Stimulated activated CD4-positive, alpha-beta T cell treated with anti-CD3 and anti-CD28 coated beads, Interleukin-12 subunit alpha, Interleukin-12 subunit beta, amount 100 ng/mL, for 24 hours (primary cell): ENCODE measurements at places on chromosomes 3 and 15.

DNA sequence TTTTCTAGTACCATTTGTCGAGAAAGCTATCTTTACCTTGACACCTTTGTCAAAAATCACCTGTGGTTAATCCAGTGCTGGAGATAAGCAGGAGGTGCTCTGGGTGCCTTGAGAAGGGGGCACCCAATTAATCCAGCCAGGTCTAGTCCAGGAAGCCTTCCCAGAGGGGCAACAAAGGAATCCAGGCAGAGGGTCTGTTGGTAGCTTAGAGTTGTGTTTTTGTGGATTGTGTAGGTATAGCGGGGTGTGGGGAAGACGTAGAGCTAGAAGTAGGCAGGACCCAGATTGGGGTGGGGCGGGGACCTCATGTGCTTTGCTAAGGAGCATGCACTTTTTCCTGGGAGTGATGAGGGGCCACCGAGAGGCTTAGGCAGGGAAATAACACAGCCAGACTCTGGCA, 6.0 kb upstream of the PIGZ start:
- no peak for DNase-seq

- DNase-seq: no peak
Measured at GRCh38 chr3:50749822-50750221, 75.1 kb downstream of the DOCK3 start.

- DNase-seq: no peak
Measured at GRCh38 chr15:76327191-76328105, 9.1 kb upstream of the ISL2 start.

DNA sequence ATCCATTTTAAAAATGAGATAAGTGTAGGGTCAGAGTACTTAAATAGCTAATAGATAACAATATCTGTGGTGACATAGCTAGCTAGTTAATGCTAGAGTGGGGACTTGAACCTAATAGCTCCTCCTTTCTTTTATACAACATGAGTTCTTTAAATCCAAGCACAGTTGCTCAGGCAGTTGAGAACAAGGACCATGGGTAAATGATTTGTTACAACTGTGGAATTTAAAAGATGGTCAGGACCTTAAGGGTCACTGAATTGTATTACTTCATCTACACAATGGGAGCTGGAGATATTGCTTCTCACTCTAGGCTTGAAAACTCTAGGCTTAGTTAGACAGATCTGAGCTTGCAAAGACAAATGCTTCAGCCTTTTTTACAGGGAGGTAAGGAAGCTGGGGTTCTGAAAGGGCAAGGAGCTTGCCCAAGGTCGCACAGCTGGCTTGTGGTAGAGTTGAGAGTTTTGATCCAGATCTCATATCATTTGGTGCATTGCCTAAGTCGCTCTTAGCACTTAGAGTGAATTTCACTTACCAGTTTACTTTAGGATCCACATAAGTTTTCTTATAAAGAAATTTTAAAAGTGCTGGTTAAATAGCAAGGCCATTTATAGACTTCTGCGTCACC, 90.2 kb downstream of the EDEM1 start:
- DNase-seq: no peak

DNA sequence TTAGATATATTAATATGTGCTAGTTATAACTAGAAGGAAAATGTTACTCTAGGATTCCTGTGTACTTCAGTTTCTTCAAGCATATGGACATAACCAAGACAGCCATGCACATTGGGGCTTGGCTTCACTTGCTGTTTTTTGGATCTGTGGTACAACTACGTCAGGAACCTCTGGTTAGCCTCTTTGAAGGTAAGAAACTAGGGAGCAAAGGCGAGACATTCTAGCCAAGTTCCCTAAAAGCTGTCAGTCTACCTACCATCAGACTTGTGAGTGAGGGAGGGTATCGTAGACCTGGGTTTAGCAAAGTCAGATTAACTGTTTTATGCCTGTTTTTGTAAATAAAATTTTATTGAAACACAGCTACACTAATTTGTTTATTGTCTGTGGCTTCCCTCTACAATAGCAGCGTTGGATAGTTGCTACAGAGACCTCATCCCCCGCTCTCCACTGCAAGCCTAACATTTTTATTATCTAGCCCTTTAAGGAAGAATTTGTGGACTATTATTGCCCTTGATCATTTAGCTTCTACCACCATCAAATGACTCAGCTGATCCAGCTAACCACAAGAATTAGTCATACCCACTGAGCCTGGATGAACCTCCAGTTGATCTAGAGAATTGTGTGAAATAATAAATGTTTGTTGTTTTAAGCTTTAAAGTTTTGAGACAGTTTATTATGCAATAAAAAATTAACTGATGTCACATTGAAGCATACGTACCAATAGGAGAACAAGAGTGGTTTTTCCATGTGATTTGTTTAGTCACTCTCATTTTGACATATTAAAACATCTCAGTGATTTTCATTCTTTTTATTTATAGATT, 58.1 kb downstream of the RSRC1 start:
- DNase-seq: no peak

DNA sequence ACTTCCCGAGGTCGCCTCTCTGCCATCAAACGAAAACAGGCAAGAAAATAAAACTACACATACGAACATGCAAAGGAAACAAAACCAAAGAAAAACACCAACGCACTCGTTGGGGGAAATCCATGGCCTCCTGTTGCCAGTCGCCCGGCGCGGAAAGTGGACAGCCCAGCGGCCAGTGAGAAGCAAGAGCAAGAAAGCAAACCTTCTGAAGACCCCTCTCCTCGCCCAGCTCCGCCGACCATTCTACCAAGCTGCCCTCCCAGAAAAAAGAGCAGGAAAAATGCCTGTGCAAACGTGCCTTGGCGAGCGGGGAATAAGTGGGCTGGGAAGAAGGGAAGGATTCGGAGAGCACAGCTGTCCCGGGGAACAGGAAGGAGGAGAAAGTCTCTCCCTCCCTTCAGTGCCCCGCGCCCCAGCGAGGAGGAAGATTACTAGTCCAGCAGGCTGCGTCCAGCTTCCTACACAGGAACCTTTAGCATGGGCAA, 802 bp upstream of the NECTIN3 start:
- DNase-seq: no peak

DNA sequence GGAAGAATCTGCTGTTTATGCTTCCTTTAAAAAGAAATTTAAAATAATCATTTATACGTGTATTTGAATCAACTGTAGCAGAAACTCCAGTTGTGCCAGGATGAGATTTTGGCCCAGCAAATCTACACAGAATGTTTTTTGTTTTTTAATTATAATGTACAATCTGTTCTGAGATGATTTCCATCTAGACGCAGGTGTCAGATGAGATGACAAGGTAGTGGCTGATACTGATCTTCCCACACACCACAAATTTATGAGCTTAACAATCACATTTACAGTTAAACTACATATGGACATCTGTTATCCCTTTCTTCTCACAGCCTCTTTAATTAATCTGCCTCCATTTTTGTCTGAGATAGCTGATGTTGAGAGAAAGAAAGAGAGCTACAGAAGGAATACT, 23.6 kb downstream of the DCLK3 start:
- DNase-seq: no peak

- no peak for DNase-seq
Measured at GRCh38 chr3:30518181-30518864, 88.1 kb upstream of the TGFBR2 start.

GRCh38 chr15:73887481-73887880, 14.1 kb downstream of the TBC1D21 start:
- DNase-seq: no peak

GRCh38 chr15:92457471-92458041, 63.9 kb downstream of the ST8SIA2 start:
- no peak for DNase-seq

GRCh38 chr3:166125179-166125578, 288.0 kb upstream of the BCHE start:
- no peak for DNase-seq

GRCh38 chr3:104878395-104878794, 488.3 kb upstream of the ALCAM start:
- no peak for DNase-seq

GRCh38 chr3:8737823-8738222, 4.2 kb downstream of the CAV3 start:
- DNase-seq: no peak

- DNase-seq: no peak
Measured at GRCh38 chr3:30642849-30643361, 36.5 kb downstream of the TGFBR2 start.

DNA sequence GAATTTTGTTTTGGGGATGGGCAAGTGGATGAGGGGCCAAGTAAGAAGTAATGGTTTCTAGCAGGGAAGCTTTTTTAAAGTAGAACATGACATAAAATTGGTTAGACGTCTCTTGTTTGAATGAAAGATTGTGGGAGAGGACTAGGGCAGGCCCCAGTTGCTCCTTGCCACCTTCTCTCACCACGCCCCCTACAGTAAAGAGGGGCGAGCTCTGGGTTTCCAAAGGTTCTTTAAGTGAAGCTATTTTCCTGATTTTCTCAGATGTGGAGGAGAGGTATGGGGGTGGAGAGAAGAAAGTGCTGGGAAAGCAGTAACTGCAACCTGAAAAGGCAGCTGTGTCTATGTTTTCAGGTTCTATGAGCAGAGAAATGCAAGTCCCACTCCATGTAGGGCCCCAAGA, 32.6 kb upstream of the SKIL start:
- no peak for DNase-seq

GRCh38 chr3:23837691-23838090, 31.9 kb downstream of the UBE2E1 start:
- DNase-seq: no peak

DNA sequence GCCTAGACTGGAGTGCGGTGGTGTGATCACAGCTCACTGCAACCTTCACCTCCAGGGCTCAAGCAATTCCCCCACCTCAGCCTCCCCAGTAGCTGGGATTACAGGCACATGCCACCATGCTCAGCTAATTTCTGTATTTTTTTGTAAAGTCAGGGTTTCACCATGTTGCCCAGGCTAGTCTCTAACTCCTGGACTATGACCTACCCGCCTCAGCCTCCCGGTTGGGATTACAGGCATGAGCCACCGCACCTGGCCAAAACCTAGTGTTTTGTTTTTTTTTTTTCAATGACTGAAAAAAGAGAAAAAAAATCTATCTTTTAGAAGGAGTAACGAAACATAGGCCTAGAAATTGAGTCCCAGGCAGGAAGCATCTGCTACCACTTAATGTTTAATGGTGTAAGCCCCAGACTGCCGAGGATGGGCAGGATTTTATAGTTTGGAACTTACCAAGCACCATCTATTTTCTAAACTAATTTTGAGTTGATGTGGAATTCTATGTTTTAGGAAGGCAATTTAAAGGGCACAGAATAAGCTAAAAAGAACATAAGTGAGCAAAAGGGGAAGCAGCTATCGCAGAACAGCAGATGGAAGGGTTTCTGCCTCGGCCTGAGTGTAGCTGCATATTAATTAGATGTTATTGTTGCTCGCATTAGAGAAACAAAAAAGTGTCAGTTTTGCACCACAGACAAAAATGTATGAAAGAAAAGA, 24.2 kb upstream of the CA12 start:
- no peak for DNase-seq

- no peak for DNase-seq
Measured at GRCh38 chr15:69744391-69745162, 292.0 kb downstream of the RPLP1 start.

DNA sequence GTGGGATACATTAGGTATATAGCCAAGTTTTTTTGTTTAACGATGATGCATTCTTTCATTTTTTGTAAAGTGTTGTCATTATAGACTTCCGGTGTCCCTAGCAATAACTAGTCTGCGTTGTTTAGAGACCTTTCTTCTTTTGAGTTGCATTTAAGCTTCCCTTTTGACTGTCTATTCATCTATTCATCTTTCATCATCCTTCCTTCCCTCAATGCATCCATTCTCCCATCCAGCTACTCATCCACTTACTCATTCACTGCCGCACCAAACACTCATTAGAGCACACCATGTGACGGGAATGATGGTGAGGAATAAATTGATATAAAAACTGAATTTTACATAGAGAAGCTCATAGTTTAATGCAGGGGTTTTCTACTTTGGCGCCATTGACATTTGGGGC, 32.9 kb downstream of the OR4F15 start:
- DNase-seq: no peak

GRCh38 chr3:69563981-69564380, 175.3 kb upstream of the MITF start:
- no peak for DNase-seq

DNA sequence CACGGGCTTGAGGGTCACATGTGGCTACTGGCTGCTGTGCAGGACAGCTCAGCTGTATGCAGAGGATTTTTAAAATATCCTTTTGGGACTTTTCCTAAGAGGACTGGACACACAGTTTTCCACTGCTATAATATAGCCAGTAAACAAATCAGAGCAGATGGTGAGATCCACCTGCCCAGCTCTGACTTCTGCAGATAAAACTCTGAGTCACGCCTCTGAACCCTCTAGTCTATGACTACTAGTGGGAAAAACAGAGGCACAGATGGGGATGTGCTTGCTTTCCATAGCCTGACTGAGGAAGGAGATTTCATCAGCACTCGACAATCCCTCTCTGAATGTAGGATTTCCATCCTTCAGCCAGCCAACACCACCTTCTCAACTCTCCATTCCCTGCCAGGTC, 45.1 kb downstream of the COLQ start:
- DNase-seq: no peak

GRCh38 chr3:37823189-37823588, 38.5 kb upstream of the CTDSPL start:
- DNase-seq: no peak

GRCh38 chr3:66498687-66499621, 1.9 kb downstream of the LRIG1 start:
- no peak for DNase-seq

DNA sequence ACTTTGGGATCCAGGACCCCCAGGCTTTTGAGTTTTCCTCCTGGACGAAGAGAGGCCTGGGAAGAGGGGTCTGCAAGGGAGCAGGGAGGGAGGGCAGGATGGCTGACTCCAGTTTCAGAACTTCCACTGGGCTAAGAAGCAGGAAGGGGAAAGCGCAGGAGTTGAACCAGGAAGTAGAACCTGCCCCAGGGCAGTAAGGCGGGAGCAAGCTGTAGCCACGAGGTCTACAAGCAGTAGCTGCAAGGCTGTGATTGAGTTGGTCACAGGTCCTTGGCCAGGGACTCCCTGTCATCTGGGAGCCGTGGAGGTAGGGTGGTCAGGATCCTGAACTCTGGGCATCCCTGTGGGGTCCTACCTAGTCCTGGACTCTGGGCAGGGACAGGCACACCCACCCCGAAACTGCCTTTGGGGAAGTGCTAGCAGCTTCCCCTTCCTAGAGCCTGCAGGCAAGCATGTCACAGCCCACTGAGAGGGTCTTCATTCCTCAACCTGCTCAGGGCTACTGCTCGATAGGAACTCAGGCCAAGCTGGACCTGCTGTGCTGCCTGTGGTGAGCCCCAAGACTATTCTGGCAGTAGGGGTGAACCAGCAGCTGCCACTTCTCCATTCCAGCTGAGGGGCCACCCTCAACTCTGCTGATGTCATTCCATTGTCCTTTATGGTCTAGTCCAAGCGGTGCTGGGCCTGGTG, 5.8 kb upstream of the GNAI2 start:
- no peak for DNase-seq
